ACHN (cell line): ENCODE measurements at places on chromosomes 2 and 18.

- DNase-seq: no peak
Measured at GRCh38 chr2:17915099-17915498, 36.6 kb downstream of the KCNS3 start.

- DNase-seq: no peak
Measured at GRCh38 chr2:168528469-168528868, 72.4 kb downstream of the CERS6 start.

DNA sequence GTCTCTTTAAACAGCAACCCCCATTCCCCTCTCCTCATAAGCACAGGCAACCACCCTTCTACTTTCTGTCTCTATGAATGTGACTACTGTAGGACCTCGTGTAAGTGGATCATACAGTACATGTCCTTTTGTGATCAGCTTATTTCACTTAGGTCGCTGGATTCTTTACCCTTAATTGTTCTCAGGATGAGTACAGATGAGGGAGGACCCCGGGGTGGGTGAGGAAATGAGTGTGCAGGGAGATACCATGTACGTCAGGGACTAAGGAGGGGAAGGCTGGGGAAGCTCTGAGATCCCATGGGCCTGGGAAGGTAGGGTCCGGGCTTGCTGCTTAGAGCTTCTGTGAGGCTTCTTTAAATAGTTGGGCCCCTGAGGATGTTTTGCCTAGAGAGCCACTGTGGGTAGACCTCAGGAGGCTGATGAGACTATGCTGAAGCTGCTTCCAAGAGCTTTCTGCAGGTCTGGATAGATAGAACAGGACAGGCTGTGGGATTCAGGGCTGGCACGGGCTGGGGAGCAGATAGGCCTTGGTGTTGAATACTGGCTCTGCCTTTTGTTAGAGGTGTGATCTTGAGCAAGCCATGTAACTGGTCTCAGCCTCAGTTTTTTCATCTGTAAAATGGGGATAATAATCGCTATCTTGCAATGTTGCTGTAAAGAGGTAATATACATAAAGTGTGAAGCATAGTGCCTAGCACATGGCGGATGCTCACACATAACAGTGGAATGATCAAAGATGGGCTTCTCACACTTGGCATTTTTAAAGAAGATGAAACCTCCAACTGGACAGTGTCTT, 155.3 kb downstream of the PRKCE start:
- DNase-seq: no peak

GRCh38 chr2:55247025-55247424, 14.5 kb downstream of the RPS27A start:
- no peak for DNase-seq

DNA sequence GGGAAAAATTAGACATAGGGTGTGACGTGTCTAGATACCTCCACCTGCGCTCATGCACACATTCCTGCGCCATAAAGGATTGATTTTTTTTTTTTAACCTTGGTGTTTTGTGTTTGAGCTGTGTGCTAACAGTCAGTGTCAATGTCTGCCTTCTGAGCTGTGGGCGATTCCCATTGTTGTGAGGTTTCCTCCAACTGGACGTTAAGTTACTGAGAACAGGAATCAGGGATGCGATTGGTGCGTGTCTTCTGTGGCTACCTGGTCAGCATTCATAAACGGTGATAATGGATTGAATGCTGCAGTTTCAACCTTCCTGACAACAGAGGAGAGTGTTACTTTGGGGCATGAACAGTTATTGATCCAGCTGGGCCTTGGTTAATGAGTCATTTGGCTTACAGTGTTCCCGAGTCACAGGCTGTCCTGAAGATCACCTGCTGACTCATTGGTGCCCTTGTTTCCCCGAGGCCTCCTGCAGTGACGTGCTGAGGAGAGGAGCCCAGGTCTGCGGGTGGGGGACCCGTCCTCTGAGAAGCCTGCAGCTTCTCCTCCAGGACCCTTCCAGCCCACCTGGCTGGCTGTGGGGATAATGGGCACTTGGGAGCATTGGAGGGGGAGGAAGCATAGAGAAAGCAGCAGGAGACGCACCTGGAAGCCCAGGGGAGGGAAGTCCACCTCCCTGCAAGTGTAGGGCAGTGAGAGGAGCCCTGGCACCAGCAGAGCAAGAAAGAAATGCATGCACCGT, 25.8 kb upstream of the CABYR start:
- DNase-seq: peak; percentile 19

DNA sequence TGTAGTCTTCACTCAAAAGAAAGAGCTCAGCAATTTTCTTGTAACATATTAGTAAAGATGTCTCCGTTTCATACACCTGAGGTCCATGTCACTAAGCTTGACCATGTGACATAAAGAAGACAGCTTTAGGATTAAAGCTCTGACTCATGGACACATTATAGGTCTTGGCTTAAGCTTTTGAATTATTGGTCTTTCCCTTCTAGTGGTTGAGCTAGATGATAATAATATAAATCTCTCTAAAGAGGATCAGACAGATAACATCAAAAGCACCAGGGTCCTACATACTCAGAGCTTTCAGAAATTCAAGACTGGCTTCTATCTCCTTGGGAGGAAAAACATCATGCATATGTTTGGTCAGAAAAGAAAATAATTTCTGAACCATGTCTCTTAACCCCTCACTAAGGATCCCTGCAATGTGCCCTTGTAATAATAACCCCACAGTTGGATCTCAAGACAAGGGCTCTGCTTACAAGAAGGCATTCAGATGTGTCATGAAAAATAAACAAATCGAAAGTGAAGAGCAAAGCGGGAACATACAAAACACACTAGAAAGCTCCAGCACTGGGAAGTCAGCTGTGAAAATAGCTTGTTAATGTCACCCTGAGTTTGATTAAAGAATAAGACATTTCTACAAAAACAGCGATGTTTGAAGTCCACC, 174.5 kb downstream of the PID1 start:
- DNase-seq: no peak

GRCh38 chr2:11967946-11968465, 221.6 kb downstream of the LPIN1 start:
- DNase-seq: no peak

GRCh38 chr2:5594249-5594695, 97.9 kb upstream of the SOX11 start:
- no peak for DNase-seq

DNA sequence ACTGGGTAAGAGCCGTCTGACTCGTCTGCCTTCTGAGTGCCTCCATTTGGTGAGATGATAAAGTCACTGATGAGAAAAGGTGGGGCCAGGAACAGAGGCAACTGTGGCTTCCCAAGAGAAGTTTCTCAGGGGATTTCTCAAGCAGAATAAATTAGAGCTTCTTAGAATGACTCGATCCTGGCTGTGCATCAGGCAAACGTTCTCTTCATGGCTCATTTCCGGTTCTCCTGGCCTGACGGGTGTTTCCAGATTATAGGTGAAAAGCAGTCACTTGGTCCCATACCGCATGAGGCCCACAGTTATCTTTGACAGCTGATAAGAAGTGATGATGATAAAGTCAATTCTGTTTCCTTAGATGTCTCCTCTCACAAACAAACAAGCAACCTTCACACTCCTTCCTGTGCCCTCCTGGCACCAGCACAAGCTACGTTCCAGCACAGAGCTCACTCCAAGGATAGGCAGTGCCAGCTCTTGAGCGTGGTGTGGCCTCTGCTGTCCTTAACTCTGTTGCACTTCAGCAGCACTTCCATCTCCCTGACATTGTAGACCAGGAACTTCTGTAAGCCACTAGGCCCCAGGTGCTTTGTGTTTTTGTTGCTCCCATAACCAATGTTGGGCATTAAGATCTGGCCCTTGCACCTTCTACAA, 37.8 kb upstream of the KCNF1 start:
- no peak for DNase-seq

GRCh38 chr2:99451280-99451679, 38.5 kb downstream of the REV1 start:
- peak; percentile 6 for DNase-seq

DNA sequence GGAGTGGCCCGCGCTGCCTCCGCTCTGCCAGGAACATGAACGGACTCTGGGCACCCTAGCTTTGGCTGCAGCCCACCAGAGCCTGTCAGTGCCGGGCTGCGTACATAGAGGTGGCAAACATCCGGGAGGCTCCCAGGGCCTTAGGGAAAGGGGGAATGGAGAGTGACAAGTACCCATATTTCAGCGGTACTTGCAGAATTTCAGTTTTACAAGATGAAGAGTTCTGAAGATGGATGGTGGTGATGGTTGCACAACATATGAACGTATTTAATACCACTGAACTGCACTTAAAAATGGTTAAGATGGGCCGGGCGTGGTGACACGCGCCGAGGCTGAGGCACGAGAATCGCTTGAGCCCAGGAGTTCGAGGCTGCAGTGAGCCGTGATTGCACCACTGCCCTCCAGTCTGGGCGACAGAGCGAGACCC, 873 bp downstream of the MTHFD2 start:
- DNase-seq: no peak

DNA sequence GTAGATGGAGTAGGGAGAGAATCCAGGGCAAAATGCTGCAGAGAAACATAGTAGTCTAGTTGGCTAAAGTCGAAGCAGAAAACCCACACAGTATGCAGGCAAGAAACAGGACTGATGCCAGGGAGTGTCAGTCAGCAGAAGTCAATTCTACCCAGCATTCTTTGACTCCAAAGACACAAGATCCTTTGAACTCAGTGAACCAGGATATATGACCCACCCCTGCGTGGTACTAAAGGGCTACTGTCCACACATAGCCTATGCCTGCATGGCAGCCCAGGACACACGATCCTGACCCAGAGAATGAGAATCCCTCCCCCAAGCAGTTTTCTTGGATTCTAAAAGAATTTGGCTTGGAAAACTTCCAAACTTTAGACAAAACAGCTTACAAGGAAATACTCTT, 42.5 kb downstream of the ALK start:
- DNase-seq: peak; percentile 69

DNA sequence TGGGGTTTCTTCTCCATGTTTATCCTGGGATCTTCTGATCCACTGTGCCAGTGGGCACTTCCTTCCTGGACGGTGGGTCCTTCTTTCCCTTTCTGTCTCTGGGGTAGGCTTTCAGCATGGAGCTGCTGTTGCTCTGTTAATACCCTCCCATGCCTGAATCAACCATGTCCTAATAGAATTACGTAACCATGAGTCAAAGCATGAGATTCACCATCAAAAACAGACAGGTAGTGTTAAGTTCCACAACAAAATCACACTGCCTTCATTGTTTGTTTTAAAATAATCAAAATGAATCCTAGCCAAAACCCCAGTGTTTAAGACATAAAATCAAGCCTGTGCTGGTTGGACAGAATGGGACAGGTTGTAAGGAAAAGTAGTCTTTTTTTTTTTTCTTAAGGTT, 37.5 kb downstream of the GNAL start:
- DNase-seq: no peak

- DNase-seq: no peak
Measured at GRCh38 chr2:128445523-128445900, 126.8 kb upstream of the HS6ST1 start.

DNA sequence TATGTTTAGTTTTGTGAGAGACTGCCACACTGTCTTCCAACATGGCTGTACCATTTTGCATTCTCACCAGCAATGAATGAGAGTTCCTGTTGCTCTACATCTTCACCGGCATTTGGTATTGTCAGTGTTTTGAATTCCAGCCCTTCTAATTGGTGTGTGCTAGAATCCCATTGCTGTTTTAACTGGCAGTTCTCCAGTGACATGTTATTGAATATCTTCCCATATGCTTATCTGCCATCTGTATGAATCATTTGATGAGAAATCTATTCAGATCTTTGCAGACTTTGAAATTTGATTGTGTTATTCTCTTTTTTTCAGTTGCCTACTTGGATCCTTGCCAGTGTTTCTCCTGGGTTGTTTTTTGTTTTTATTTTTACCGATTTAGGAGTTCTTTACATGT, 99.0 kb downstream of the SNTG2 start:
- no peak for DNase-seq
